ENCODE measurements at places on chromosomes 12 and 14.

- H3K4me3 ChIP-seq = no peak overlapping the region
- no peaks in the 10 kb centered on the region for H3K36me3 ChIP-seq
- H3K27me3 ChIP-seq = no peaks in the 10 kb centered on the region
Observed at GRCh38 chr12:47729233-47729632, 3.9 kb upstream of the ENDOU start.

DNA sequence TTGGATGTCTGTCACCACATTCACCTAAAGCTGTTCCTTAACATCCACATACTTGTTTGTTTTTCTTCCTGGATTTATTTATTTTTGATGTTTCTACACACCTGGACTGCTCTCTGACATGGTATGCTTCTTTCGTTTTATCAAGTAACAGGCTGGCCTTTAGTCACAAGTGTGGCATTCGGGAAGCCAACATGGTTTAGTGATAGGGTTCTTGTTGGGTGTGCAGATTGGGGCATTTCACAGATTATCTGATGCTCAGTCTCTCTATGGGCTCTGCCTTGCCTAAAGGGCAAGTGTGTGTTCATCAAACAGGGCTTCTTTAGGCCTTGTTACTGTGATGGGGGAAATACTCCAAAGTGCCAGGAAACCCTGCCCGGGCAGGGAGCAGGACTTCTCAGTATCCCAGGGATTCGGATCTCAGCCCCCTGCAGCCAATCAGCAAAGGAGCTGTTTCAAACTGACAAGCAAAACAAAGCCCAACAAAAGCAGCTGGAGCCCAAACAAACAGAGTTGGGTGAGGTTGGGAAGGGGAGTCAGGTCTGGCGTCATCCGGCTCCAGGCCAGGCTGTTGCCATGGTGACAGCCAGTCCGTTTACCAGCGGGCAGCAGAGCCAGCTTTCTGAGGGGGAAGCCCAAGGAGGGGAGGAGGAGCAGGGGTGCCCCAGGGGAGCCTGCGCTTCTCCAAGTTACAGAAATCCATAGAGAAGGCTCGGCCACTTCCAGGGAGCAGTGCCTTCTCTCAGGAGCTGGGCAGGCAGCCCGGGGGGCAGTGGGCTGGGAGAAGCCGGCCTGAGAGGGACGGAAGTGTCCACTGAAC lies 31.9 kb downstream of the FOS start:
- H3K36me3 ChIP-seq = no peaks in the 10 kb centered on the region
- no peak overlapping the region for H3K4me3 ChIP-seq
- no peak for DNase-seq
- H3K27ac ChIP-seq = peak overlapping the region; percentile 48
- H3K27me3 ChIP-seq = no peaks in the 10 kb centered on the region

DNA sequence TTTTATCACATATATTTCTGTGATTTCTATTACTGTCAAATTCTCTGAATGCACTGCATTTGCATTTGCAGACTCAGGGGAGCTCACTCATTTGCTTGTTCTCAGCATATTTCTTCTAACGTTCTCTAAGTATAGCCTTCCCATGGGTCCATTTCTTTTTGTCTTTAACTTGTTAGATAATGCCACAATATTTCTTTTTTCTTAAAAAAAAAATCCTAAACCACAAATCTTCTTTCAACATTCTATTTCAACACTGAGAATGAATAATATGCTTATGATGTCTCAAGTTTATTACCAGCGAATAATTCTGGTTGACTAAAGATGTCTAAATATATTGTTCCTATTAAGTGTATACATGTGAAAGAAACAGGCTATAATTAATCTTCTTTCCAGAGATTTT lies 200.2 kb downstream of the ANO6 start:
- no peaks in the 10 kb centered on the region for H3K27me3 ChIP-seq
- peaks cover 30% of the 10 kb centered on the region for H3K36me3 ChIP-seq
- H3K4me3 ChIP-seq = no peak overlapping the region
- H3K4me1 ChIP-seq = no peaks in the 10 kb centered on the region
- DNase-seq = no peak

- H3K4me3 ChIP-seq = no peak overlapping the region
- H3K36me3 ChIP-seq = no peaks in the 10 kb centered on the region
- DNase-seq = no peak
- no peaks in the 10 kb centered on the region for H3K27me3 ChIP-seq
- H3K4me1 ChIP-seq = no peaks in the 10 kb centered on the region
Observed at GRCh38 chr14:68707482-68707881, 85.4 kb downstream of the ZFP36L1 start.

DNA sequence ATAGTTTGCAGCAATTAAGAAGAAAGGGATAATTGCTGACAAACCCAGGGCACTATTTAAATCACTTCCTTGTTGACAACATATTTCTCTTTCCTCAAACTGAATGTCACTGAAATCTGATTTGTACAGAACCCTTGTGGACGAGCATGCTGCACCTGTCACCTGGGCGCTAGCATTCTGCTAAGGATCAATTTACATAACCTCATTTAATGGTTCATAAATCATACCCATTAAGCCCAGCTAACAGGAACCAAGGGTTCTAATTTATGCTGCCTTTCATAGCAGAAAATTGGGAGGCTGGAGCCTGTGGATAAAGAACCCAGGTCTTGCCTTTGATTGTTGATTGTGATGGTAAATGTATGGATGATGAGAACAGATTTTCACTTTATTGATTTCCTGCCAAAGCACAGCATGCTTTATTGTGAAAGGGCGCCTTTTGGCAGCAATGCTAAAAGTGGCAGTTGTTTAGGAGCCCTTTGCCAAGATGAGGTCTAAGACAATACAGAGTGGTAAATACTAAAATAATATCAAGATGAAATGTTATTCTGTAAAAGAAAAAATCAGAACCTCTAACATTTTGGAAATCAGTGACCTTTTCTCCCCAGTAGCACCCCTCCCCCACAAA lies 95.4 kb downstream of the NKX2-1 start:
- no peak overlapping the region for H3K4me3 ChIP-seq
- no peak for DNase-seq
- H3K27me3 ChIP-seq = no peaks in the 10 kb centered on the region
- H3K36me3 ChIP-seq = no peaks in the 10 kb centered on the region
- H3K4me1 ChIP-seq = no peaks in the 10 kb centered on the region
- no peak overlapping the region for H3K27ac ChIP-seq

DNA sequence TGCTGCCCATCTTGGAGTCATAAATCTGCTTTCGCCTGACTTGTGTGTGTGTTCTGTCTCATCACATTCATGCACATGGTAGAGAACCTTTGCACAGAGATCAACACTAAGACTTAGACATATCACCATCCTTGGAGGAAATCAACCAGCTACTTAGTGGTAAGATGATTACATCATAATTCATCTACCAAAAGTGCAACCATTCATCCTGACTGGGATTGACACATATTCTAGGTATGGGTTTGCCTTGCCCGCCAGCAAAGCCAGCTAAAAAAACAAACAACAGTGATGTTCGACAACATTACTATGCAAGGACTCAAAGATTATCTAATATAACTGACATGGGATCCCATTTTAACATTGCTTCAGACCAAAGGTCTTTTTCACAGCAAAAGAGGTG lies 228.7 kb downstream of the NUAK1 start:
- H3K27me3 ChIP-seq = no peaks in the 10 kb centered on the region
- H3K36me3 ChIP-seq = no peaks in the 10 kb centered on the region
- H3K4me3 ChIP-seq = no peak overlapping the region
- H3K27ac ChIP-seq = no peak overlapping the region

DNA sequence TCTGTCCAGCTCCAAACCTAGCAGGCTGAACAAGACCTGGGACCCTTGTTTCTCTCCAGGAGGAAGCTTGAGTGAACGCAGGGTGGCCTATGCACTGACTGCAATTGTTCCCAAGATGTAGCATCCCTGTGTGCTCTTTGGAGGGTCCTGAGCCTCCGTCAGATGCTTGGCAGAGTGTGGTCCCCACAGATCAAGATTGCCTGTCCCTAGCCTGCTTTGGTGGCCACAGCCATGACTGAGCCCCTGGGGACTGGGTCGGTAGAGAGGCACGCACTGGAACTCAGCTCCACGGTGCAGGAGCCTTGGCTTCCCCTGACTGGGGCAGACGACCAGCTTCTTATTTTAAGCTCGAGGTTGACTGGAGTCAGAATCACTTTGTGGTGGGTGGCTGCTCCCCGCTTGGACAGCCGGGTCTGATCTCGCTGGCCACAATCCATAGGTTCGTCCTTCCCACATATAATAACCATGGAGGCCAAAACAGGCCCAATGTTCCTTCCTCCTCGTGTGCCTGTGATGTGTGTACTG lies 97.8 kb downstream of the LGMN start:
- DNase-seq = no peak
- H3K27ac ChIP-seq = peak overlapping the region; percentile 46
- no peak overlapping the region for H3K4me3 ChIP-seq
- no peaks in the 10 kb centered on the region for H3K4me1 ChIP-seq
- no peaks in the 10 kb centered on the region for H3K27me3 ChIP-seq

DNA sequence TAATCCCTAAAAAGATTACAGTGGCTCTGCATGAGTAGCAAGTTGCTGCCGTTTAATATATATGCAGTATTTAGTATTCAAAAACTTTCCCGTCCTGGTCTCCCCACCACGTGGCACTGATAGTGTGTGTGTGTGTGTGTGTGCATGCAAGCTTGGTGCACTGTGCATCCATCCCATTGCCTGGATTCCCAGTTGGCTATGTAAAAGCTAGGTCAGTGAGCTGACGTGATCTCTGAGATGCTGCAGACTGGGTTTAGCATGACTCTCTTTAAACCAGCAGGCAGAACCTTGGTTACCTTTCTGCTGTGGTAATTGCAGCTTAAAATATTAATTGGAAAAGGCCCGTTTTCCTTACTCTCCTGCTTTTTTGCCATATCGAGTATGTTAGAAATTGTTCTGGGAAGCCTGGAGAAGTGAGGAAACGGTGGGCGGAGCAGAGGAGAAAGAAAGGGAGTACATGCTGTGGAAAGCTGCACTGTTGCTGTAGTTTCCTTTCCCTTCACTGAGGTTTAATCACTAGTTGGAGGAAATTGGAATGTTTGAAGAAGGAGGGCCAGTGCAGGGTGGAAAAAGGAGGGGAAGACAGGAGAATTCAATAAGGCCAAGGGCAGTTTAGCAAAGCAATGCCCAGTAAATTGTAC lies 4.0 kb upstream of the CNTN1 start:
- no peaks in the 10 kb centered on the region for H3K36me3 ChIP-seq
- peaks cover 7% of the 10 kb centered on the region for H3K27me3 ChIP-seq
- DNase-seq = no peak
- H3K4me3 ChIP-seq = no peak overlapping the region
- peaks cover 7% of the 10 kb centered on the region for H3K4me1 ChIP-seq

DNA sequence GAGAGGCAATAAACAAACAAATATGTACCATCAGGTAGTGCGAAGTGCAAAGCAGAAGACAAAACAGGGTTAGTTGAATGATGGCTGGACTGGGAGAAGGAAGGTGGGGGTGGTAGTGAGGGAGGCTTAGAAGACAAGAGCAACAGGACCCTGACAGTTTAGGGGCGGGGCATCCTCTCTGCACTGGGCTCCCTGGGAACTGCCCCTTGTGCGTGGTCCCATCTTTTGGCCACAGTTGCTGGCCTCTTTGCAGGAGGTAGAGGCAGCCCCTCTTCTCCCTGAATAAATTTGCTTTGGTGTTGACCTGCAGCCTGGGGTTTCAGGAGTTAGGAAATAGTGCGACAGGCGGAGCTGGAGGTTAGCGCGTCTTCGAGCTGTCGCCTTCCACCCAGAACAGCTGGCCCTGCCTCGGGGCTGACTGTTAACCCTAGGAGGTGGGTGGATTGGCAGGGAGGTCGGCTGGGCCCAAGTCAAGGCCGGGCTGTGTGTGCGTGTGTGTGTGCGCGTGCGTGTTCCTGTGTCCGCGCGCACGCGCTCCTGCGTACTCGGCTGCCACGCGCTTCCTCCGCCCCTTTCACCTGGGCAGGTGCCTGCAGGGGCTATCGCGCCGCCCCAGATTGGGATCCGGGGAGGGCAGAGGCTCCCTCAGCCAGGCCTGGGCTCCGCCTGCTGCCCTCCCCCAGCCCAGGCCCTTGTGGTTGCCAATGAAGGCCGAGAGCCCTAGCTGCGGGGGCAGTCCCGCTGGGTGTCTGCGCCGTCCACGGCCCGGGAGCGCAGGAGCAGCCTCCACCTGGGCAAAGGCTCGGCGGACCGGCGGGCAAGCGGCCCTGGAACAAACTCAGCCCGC lies 180.8 kb downstream of the ADCK1 start:
- H3K4me3 ChIP-seq = peak overlapping the region; percentile 51
- H3K27ac ChIP-seq = no peak overlapping the region
- no peaks in the 10 kb centered on the region for H3K36me3 ChIP-seq

DNA sequence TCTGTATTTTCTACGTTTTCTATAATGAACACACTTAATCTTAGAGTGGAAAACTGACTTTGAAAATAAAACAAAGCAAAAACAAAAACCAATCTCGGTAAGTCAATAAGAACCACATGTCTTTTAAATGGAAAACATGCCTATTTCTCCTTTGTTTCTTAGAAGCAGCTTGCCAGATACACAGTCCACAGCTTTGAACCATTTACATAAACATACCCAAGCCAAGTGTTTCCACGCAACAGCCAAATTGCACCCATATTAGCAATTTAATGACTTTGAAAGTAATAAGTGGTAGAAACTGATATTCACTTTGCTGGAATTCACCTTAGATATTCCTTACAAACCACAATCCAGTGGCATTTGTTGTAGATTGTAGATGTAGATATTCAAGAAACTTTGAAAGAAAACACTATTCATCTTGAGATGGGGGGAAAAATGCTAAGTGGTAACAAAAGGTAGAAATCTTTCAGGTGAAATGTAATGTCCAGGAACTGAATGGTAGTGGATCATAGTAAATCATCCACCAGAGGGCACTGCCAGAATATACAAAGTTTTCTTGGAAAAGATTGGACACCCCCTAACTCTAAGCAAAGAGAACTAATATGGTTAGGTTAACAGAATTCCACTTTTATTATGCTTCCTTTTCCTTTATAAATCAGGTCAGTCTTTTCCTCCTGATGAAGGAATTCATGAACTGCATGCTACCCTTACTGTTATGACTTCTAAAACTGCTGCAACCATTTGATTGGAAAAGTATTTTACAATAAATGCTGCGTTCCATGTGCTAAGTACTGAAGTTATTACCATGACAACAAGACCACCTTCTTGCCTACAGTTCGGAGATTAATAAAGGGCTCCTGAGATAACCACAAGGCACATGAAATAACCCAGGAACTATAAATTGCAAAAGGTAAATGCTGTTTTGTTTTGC lies 69.8 kb downstream of the RERG start:
- no peaks in the 10 kb centered on the region for H3K4me1 ChIP-seq
- no peaks in the 10 kb centered on the region for H3K36me3 ChIP-seq
- DNase-seq = no peak
- no peaks in the 10 kb centered on the region for H3K27me3 ChIP-seq
- H3K27ac ChIP-seq = no peak overlapping the region

- no peaks in the 10 kb centered on the region for H3K27me3 ChIP-seq
- H3K4me1 ChIP-seq = no peaks in the 10 kb centered on the region
- no peak overlapping the region for H3K4me3 ChIP-seq
- DNase-seq = no peak
Observed at GRCh38 chr14:85622106-85622505, 92.2 kb downstream of the FLRT2 start.

DNA sequence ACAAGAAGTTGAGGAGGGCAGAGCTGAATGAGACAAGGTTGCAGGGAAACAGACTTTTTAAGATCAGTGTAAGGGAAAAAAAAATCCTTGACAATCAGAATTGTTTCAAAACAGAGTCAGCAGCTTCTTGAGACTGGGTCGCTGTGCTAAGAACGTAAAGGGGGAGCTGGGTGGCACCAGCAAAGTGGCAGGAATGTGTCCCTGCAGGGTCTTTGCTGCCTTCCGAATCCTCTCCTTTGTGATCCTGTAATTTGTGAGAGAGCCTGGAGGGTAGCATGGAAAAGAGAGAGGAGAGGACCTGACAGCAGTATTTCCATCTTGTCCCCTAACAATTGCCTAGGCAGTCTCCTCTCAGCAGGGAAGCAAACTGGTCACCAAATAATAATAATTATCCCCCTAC lies 472.8 kb downstream of the RGS6 start:
- H3K4me1 ChIP-seq = no peaks in the 10 kb centered on the region
- H3K36me3 ChIP-seq = no peaks in the 10 kb centered on the region
- no peak overlapping the region for H3K27ac ChIP-seq
- H3K4me3 ChIP-seq = no peak overlapping the region

Measured in liver (tissue), 10 donors.